ENCODE measurements at places on chromosomes 16 and 17.
A peak's percentile ranks its signal among the peaks of the same experiment; 100 is the strongest.

GRCh38 chr16:82451449-82451848 is 175.3 kb upstream of the CDH13 start:
- peak; percentile 10 for DNase-seq

DNA sequence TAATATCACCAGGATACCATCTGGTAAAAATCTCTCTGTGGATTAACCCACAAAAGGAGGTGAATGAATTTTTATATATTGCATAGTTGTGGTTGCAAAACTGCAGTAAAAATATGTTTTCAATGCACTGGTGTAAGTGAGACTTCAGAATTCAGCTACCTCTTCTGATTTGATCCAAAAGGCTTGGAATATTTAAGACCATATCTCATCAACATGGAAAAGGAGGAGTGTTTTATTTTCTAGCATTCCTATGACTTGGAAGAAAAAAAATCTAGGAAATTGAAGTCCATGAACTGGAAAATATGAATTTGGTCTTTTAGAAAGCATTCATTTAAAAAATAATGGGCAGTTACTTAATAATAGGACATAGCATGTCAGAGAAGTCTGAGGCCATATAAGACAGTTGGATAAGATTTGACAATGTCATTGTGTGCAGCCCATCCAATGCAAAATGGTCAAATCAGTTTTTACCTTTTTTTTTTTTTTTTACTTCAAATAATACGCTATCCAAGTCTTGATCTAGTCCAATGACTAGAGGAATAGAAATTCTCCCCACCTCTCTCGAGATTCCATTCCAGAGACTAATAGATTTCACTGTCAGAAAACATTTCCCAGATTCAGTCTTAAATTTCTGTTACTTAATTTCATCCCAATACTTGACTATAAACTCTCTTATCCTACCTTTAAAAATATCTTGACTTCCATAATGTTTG is 364.9 kb upstream of the PMFBP1 start:
- DNase-seq: no peak

GRCh38 chr16:11170696-11171447 is 85.1 kb downstream of the SOCS1 start:
- no peak for DNase-seq

DNA sequence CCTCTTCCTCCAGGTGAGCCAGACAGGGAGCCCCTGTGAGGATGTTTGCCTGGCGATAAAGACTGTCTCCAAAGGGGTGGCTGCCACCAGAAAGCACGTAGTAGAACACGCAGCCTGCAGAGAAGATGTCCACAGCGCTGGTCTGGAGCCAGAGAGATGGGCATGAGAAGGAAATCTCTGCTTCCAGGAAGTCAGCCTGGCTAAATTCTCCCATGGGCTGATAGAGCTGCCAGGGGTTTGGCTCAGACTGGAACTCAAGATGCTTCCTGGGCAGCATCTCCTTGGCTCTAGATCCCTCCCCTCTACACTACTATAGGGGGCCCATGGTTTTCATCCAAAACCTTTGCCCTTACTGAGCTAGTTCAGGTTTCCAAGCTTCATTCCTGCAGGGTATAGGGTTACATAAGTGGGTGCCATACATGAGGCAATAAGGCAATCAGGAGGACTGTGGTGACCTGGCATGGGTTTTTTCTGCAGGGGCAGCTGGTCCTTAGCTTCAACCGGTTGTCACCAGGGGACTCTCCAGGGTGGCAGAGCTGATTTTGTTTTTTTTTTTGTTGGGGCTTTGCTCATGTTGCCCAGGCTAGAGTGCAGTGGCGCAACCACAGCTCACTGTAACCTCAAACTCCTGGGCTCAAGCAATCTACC is 13.6 kb downstream of the PLK1 start:
- DNase-seq: no peak

DNA sequence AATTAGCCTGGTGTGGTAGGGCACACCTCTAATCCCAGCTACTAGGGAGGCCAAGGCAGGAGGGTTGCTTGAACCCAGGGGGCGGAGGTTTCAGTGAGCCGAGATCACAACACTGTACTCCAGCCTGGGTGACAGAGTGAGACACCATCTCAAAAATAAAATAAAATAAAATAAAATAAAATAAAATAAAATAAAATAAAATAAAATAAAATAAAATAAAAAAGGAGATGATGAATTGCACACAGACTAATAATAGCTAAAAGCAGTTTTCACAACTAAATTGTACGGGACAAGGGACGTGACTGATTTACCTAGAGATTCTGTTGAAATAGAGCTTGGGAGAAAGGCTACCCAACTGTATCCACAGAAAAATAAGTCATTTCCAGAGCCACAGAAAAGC is 1471.3 kb downstream of the CDH11 start:
- DNase-seq: no peak

DNA sequence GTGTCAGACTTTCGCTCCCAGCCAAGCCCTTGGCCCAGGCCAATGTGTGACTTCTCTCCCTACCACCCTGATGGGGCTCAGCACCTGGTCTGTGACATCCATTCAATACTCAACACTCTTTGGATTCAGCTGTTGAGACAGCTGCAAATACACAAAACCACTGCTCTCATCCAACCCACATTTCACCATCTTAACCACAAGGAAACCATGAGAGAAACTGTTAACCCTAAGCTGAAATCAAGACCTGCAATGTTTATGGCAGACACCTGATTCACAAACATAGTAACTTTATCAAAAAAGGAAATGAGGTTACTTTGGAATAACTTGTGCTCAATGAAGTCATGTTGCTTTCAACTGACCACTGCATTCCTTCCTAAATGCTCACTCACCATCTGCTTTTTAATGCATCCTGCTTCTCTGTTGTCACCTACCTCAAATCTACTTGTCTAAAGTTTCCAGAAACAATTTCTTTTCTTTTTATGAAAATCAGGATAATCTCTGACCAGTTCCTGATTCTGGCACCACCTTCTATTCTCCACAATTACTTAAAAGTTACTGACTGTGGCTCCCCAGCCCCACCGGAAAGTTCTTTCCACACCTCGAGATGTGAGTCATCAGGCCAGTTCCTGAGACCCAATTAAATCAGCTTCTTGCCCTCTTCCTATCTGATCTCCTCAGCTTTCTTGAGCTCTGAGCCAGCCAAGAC is 88.2 kb downstream of the NOG start:
- DNase-seq: no peak

GRCh38 chr16:81493755-81494433 is 49.3 kb downstream of the CMIP start:
- no peak for DNase-seq

- no peak for DNase-seq
Measured at GRCh38 chr16:80319181-80319580, 221.6 kb upstream of the DYNLRB2 start.

DNA sequence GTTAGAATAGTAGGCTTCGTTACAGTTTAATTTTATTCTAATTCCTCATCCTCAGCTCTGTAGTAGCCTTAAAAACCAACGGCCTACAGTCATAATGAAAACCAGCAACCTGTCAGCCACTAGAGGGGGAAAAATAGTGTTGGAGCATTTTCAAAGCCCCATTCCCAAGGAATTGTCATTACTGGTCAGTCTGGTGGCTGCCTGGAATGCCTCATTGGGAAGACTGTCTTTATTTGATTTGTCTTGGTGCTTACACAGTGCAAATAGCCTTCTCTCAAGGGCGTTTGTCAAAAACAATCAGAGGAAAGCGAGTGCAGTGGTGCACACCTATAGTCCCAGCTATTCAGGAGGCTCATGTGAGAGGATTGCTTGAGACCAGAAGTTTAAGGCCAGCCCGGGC is 4.7 kb downstream of the LPCAT2 start:
- no peak for DNase-seq

Measured in vagina (tissue), 2 donors.